ENCODE measurements at places on chromosomes 5 and 9.

DNA sequence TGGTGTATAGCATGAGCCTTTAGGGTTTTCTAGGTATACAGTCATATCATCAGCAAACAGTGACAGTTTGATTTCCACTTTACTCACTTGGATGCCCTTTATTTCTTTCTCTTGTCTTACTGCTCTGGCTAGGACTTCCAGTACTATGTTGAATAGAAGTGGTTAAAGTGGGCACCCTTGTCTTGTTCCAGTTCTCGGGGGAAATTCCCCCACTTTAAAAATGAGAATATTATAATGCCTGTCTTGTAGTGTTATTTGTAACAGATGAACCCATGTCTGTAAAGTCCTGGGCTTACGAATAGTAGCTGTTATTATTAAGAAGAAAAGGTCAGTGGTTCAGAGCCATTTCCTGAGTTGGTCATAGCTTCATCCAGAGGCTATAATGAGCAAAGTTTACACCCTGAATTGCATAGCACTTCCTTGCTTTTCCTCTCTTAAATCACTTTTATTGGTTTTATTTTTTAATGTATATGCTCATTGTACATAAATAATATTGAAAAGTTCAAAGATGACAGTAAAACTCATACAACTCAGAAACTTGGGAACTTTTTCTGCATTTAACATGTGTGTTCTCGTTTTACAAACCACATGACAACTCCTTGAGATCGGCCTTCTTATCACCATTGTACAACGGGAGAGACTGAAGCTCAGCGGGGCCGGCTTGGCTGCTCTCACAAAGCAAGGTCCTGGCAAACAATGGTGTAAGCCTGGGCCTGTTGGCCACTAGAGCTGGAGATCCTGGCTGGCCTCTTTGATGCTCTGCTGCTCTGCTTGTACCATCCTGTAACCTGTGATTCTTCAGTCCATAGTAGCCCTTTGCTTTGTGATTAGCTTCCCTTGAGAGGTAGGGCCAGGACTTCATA is 85.2 kb downstream of the CYFIP2 start:
- DNase-seq = no peak

- peak; percentile 75 for DNase-seq
These were observed 7.4 kb upstream of the DAP start for GRCh38 chr5:10768328-10768899.

DNA sequence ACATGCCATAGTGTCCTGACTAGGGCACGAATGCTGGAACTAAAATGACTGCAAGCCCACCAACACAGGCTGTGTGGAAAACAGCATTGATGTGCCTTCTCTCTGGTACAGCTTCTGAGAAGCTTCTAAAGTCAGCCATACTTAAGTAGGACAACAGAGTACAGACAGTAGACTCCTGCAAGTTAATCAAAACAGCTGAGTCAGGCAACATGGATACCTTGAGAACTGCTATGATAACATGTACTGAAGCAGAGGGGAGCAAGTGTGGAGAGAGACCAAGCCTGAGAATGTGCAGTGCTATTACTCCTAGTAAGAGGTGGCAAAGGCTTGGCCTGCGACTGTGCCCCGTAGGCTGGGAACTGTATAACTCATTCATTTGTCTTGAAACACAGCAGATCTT is 2.5 kb downstream of the ISCA1 start:
- DNase-seq = no peak

DNA sequence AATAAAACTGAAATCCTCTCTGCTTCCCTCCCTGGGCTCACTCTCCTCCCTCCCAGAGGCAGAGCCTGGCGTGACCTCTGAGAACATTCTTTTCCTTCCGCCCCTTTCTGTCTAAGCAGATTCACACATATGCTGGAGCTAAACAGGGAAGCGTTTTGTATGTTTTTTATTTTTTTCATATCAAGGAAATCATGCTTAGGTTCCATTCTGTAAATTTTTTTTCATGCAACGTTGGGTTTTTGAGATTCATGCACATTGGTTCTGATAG is 20.2 kb upstream of the BARHL1 start:
- DNase-seq = no peak

- DNase-seq = peak; percentile 80
These were observed 12.8 kb upstream of the SRP19 start for GRCh38 chr5:112848116-112848811.

DNA sequence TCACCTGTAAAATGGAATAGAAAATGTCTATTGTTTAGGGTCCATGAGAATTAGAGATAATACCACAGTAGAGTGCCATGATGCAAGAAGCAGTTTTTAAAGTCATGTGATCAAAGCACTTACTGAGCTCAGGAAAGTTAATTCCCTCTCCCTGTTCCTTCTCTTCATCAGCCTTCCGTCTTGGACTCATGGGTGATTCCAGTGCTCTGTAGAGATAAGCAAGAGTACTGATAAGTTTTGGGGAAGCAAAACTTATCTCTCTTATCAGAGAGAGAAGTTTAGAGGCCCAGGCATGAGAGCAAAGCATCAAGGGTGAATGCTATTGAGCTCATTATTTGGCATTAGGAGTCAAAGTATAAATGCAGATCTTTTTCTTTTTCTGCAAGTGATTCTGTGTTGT is 410.1 kb downstream of the AGTPBP1 start:
- DNase-seq = no peak

DNA sequence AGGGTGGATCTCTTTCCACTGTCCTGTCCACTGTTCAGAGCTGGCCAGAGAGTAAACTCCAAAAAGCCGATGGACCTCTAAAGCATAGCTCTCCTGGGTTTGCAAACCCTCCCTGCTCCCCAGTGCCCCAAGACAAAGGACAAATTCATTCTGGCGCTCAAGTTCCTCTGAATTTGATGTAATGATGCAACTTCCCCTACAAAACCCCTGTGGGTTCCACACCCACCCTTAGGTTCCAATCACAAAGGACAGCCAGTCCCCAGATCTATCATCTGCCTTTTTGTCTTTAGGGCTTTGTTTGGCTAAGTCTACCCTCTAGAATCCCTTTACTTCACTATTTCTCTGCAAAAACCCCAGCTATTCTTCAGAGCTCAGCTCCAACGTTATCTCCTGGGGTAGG is 57.4 kb upstream of the SLC25A51 start:
- peak; percentile 84 for DNase-seq

GRCh38 chr5:6315580-6315979 is 62.8 kb downstream of the MED10 start:
- no peak for DNase-seq

DNA sequence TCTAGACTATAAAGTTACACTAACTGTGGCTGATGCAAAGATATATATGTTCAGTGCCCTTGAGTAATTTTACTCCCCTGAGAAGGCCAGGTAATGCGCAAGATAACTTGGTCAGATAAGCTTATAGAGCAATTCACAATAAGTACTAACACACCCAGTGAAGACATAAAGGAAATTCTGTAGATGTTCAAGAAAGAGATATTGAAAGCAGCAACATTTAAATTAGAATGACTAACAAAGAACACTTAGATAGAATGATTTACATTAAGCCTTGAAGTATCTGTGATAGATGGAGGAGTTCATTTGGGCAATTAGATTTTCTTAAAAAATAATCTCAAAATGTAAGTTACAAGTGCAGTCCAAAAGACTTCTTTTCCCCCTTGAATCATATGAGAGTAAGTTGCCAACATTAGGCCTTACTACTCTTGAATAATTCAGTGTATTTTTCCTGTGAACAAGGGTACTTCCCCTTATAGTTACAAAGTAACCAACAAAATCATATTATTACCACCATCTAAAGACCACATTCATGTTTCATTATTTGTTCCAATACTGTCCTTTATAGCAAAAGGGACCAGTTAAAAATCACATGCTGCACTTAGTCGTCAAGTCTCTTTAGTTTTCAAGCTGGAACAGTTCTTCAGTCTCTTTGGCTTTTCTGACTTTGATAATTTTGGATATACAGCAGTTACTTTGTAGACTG is 44.4 kb upstream of the ELOVL7 start:
- DNase-seq = no peak

GRCh38 chr5:9197881-9198260 is 348.0 kb downstream of the SEMA5A start:
- DNase-seq = peak; percentile 82

DNA sequence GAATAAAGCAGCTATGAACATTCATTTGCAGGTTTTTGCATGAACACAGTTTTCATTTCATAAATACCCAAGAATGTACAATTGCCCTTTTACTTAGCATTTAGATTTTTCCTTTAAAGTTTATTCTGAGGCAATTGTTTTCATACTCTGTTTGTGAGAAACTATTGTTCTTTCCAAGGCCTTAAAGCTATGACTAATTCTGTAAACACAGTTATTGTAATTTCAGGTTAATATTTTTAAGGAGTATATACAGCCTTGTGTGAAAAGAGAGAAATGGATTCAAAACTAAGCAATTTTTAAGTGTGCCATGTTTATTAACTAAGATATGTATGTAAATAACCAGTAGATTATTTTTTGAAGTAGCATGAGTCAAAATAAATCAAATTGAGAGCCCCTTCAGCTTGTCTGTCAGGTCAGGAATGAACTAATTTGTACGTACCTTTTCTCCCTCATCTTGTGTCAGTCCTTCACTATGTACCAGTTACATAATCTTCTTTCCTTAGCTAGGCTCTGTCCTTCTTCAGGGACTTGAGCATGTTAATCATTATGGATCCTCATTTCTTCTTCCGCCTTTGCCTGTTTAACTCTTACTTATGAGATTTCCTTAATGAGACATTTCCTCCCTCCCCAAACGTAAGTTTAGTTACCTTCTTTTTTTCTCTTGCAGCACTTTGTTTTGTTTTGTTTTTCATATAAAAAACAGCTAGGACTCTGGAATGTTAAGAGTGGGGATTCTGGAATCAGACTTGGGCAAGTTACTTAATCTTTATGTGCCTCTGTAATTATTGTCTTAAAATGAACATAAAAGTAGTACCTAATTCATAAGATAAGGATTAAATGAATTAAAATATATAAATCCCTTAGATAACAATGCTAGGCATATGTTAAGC is 63.6 kb downstream of the NIPBL start:
- DNase-seq = no peak

DNA sequence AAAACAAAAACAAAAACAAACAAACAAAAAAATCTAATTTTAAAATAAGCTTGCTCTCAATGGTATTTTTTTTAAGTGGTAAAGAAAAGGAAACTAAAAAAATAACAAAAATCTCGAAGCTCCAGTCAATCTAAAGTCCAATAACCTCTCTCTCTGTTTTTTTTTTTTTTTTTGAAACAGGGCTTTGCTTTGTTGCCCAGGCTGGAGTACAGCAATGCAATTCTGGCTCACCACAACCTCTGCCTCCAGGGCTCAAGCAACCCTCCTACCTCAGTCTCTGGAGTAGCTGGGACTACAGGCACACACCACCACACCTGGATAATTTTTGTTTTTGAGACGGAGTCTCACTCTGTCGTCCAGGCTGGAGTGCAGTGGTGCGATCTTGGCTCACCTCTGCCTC is 25.9 kb upstream of the GLDC start:
- no peak for DNase-seq

DNA sequence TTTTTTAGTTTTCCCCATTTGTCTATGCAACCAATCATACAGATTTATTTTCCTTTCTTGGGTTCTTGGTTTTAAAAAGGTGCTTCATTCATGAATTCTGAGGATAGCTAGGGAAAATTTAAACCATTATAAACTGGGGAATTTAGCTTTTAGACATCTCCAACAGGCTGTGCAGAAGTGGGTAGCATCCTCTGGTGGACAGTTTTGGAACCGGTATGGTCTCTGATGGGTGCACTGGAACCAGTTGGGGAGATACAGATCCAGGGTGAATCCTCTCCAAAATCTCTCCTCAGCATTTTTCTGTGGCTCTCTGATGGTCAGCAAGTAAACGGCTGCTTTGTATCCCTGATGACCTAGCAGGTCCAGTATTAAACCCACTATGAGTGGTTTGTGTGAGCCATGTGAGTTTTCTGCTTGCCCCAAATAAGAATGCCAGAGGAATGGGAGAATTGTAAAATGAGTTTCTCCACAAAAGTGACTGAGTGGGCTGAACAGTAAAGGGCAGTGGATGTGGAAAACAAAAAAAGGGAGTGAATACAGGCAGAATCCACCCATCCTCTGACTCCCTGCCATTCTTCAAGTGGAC is 9.1 kb upstream of the DNAJC25 start:
- peak; percentile 12 for DNase-seq

- DNase-seq = no peak
These were observed 29.8 kb downstream of the TNFAIP8 start for GRCh38 chr5:119385536-119386128.

GRCh38 chr5:160675988-160676387 is 176.0 kb downstream of the ATP10B start:
- DNase-seq = peak; percentile 19

DNA sequence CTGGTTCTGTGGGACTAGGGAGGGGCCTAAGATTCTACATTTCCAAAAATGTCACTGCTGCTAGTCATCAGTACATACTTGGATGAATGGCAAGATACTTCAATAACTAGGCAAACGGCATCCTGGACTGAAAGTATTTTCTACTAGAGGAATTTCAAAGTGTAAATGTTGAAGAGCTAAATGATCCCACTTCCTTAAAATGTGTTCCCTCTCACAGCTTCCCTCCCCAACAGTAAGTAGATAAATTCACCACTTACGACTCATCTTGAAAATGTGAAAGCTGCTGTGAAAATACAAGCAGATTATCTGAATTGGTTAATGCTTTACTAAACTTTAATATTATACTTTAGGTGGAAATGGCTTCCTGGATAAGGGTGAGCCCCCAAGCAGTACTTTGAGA is 1571.5 kb upstream of the WWC1 start:
- peak; percentile 43 for DNase-seq

DNA sequence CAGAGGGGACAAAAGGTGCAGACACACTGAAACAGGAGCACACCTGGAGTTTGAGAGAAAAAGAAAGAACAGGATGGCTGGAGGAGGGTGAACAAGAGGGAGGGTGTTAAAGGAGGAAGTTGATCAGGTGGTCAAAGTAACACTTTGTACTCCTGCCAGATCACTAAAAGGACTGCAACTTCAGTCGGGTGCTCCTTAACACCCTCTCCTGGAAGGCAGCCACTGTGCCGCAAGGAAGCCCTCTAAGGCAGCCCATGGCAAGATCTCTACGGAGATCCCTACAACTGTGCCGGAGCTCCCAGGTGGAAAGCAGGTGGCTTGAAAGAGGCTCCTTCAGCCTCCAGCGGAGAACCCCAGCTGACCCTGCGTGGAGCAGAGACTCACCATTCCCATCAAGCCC is 124.4 kb upstream of the MSX2 start:
- DNase-seq = peak; percentile 3

- no peak for DNase-seq
These were observed 288.4 kb downstream of the EBF1 start for GRCh38 chr5:158811350-158811749.

DNA sequence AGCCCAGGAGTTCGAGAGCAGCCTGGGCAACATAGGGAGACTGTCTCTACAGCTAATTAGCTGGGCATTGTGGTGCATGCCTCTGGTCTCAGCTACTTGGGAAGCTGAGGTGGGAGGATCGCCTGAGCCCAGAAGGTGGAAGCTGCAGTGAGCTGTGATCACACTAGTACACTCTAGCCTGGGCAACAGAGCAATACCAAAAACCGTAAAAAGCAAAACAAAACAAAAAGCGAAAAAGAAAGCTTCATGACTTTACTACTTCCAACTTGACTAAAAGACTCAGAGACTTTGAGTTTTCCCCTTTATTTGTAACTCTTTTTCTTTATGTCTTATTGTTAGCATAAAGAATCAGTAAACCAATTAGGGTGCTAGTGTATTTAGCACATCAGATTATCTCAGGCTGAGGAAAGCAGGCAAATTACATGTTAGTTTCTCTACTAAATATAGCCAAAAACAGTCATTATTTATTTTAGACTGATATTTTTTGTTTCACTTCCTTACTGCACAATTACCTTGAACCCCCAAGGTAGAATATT is 5.4 kb downstream of the RAD17 start:
- no peak for DNase-seq

Measured in MV-4-11 (cell line).